ENCODE measurements at places on chromosomes 1 and 21.

DNA sequence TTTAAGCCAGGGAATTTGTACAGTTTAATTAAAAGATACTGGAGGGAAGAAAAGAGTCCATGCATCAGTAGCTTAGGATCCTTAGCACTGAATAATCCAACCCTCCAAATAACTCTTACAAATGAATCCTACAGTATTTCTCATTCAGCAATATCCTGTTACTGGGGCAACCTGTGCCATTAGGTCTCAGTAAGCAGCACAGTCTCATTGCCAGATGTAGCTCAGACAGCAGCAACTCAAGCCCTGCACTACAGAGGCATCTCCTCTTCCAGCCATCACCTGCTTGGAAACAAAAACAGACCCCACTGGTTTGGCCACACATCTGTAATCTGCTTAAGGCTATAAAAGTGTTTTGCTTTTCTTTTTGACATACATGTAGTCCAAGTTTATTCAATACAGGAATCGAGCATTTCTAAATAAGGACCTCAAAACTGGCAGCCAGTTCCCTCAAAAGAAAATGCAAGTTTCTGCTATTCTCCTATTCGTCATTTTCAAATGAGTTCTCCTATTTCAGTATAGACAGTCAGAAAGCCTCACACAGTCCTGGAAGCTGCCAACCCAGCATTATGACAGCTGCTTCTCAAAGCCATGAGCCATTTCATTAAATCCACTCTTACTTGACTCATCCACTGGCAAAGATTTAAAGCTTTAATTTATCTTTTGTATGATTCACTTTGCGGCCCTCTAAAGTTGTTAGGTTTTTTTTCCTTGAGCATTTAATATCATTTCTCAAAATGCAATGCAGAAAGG is 129.0 kb downstream of the APP start:
- no peak for DNase-seq

DNA sequence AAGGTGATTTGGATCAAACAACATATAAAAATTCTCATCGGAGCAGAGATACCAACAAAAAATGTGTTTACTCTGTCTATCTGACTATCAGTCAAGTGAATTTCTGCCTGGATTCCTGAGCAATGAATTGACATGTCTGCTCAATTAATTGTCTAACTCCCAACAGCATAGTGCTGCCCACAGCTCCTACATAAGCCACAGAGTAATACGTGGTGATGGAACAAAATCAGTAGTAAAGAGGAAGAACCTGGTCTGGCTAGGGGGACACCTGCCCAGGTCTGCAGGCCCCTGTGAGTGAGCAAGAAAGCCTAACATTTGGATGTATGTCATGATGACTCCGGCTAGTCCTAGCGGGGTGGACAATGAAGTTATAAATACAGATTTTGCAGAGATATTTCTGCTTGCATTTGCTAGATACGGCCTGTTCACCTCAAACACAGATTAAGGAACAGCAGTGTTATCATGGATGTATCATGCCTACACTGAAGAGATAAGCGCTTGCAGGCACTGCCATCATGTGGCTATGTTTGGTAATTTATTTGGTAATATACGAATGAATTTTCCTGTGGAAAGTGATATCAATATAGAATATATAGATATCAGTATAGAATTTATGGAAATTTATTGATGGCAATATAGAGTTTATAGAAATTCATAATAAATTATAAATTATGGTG is 69.6 kb upstream of the LRRC8B start:
- peak; percentile 14 for DNase-seq

- DNase-seq: no peak
Measured at GRCh38 chr1:71304125-71304524, 223.3 kb upstream of the ZRANB2 start.

- DNase-seq: no peak
Measured at GRCh38 chr1:109850194-109850593, 60.5 kb upstream of the CSF1 start.

DNA sequence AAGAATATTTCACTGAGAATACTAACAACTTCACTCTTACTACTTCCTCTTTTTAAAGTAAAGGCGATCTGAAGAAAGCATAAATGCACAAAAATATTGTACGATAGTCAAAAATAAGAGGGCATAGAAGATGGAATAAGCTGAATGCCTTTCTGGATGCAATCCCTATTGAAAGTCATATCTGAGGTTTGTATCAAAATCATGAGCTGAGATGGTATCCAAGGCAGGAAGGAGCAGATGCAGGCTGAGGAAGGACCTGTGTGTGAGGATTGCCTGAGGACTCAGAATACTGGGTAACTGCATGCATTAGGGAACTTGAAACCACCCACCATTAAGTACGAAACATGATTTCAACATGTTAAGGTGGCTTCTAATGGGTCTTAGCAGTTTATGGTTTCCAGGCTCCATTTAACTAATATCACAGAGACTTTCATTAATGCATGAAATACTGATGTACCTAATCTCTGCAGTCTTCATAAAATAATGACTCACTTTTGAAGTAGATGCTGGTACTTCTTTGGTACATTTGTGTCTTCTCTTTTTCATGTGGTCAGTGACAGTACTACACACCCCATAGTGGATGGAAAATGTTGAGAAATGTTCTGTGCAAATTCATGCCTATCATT is 29.6 kb upstream of the RGS1 start:
- no peak for DNase-seq

GRCh38 chr1:47805018-47805417 is 192.2 kb downstream of the TRABD2B start:
- no peak for DNase-seq

- DNase-seq: no peak
Measured at GRCh38 chr21:37983336-37984095, 67.3 kb upstream of the KCNJ6 start.

DNA sequence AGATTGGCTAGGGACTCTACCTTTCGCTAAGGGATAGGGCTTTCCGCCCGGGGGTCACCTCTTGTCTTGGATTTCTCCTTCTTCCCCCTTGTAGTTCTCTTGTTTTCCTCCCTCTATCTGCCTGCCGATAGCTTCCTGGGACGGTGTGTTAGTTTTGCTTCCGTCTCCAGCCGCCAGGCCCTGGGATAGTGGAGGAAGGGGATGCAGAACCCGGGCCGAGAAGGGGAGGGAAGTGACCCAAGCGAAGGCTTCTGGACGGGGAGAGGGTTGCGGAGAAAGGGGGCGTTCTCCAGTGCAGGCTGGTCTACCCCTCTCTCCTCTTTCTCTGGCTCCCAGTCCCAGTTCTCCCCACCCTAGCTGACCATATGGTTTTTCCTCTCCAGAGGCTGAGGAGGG is 871 bp downstream of the TUFT1 start:
- no peak for DNase-seq

GRCh38 chr21:44793592-44794374 is 7.8 kb downstream of the UBE2G2 start:
- DNase-seq: no peak

DNA sequence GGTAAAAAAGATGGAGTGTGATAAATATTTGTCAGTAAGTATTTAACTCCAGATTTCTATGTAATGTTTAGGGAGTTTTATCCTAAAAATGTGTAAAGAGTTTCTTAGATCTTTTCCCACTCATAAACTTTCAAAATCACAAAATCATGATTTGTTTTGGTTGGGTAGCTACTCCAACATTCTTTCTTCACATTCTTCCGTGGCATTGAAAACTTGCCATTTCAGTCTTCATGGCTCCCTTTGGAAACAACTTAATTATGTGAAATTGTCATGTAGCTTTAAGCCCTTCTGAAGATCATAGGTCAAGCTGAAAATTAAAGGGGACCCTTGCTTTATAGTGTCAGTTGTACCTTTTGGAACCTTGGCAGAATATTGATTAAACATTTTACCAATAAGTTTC is 73.2 kb downstream of the ADGRL2 start:
- DNase-seq: no peak

- DNase-seq: no peak
Measured at GRCh38 chr1:170513138-170513537, 18.8 kb upstream of the GORAB start.

- no peak for DNase-seq
Measured at GRCh38 chr1:231384696-231385415, 37.2 kb downstream of the EGLN1 start.

- DNase-seq: no peak
Measured at GRCh38 chr21:45098867-45099266, 24.5 kb downstream of the ADARB1 start.

- DNase-seq: no peak
Measured at GRCh38 chr1:229951856-229952534, 115.0 kb upstream of the GALNT2 start.

DNA sequence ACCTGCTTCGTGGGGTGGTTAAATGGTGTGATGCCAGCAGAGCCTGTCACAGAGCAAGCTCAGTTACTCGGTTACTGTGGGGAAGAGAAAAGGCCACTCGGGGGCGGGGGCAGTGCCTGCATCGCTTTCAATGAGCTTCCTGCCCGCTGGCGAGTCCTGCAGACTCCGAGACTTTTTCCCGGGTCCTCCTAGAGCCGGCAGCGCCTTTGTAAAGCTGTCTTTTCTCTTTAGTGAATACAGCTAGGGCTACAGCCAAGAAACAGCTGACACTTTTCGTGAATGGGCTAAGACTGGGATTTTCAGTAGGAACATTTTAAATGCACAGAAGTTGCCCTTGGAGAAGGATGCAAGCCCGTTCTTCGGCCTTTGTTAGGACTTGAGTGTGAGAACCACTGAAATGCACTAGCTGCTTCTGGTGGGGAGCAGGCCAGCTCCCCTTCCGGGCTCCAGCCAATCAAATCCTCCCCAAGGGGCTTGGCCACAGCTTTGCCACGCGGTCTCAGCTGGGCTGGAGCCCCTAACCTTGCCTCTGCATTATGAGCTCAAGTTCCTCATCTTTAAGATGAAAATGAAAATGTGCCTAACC is 23.4 kb upstream of the EFHD2 start:
- no peak for DNase-seq

- no peak for DNase-seq
Measured at GRCh38 chr1:3459940-3460671, 5.6 kb downstream of the ARHGEF16 start.

DNA sequence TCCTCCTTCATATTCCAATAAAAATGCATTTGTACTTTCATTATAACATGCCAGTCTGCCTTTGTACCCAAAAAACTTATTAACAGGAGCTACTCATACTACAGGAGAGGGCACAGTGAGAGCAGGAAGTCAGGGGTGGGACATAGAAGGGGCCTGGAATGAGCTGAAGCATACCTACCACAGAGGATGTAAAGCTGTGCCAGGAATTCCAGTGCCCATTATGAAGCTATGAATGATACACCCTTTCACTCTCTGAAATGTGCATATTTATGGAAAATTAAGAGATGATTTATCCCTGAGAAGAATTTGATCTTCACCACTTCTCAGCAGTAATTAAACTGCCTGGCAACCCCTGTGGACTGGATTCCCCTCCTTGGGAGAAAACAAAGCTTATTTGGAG is 65.8 kb downstream of the ATP5PO start:
- no peak for DNase-seq

DNA sequence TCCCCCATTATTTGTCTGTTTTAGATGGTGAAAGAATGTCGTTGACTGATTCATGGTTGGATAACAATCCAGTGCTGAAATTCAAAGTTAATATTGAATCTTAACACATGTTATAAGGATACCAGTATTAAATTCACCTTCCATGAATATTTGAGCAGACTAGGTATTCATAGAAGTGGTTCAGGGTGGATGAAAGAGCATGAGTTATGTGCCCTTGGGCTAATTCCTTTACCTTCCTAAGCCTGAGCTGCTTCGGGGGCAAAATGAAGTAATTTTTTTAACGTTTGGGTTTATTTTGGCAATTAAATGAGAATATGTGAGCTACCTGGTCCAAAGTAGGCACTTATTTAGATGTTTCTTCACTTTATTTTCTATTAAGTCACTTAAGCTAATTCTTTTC is 2.7 kb upstream of the PLPPR5 start:
- DNase-seq: no peak

DNA sequence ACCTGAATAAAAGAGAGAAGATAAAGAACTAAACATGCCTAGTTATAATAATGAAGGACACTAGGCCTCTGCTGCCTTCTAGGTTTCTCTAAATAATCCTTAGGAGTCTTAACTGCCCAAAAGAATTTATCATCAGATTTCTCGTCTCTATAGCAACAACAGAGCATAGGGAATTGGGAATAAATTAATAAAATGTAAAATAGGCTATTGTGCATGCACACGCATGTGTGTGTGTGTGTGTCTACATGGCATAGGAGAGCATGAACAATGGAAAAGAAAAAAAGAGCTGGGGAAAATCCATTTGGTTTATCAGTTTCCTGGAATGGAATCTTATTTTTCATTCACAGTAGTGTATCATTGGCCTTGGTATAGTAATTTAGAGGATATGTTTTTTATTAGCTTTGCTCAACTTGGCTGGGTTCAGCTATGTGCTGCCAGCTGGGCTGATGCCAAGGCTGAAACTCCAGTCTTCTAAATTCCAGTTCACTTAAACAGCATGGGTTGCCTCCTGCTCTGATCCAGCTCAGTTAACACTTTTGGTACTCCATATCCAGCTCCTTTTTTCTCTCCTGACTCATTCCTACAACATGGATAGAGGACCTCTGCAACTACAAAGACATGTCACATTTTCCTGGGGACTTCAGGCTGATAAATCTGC is 80.6 kb upstream of the SLFNL1 start:
- peak; percentile 93 for DNase-seq

DNA sequence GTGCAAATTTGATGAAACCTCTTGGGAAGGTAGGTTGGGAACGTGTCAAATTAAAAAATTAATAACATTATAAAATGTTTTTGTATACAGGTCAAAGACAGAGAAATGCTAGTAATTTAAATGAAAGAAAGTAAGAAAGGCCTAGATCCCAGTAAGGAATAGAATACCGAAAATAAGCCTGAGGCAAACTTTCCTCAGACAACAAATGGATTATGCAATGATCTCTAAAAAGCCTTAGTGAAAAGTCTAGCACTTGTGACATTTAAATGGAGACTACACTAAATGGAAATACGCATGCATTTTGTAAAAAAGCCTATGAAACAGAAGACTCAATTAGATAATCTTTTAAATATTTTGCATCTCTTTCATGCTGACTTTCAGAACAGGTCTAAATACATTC is 138.5 kb upstream of the ZNHIT6 start:
- DNase-seq: no peak

- DNase-seq: no peak
Measured at GRCh38 chr1:111082421-111083203, 57.3 kb downstream of the DRAM2 start.

DNA sequence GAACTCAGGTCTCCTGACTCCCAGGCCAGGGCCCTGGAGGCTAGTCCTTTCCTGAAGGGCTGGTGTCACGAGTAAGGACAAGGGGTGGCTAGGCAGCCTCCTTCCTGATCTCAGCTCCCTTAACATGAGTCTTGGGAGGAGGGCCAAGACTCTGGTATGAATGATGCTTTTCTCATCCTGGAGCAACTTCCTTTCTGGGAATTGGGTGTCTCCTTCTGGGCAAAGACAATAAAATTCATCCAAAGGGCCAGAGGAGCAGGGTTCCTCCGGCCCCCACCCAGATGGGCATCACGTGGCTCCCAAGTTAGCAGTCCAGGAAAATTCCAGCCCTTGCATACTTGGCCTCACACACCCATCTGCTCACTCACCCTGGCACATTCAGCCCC is at the start of gene FAM167B:
TSS of gene FAM167B (plus strand) at position 335 of the 386 bp plus-strand sequence. CDS start 200 bp downstream, outside the sequence.
- peak; percentile 69 for DNase-seq

GRCh38 chr1:47827109-47827508 is 170.1 kb downstream of the TRABD2B start:
- DNase-seq: no peak

GRCh38 chr1:51578383-51579109 is 38.3 kb upstream of the OSBPL9 start:
- no peak for DNase-seq

- DNase-seq: no peak
Measured at GRCh38 chr1:17890815-17891191, 135.7 kb downstream of the ACTL8 start.

GRCh38 chr1:226512076-226512728 is 36.4 kb upstream of the STUM start:
- no peak for DNase-seq
